Chondrocyte (in vitro differentiated cells): ENCODE measurements at places on chromosomes 4 and X. TPM values are rescaled to one million over a fixed set of nuclear protein-coding genes. Genes with fewer than 3 reads are reported as not detected.

PPP2R2C gene
- total RNA-seq, result 0.10 to 0.94 TPM (median 0.13 TPM) in 3 replicates

DNA sequence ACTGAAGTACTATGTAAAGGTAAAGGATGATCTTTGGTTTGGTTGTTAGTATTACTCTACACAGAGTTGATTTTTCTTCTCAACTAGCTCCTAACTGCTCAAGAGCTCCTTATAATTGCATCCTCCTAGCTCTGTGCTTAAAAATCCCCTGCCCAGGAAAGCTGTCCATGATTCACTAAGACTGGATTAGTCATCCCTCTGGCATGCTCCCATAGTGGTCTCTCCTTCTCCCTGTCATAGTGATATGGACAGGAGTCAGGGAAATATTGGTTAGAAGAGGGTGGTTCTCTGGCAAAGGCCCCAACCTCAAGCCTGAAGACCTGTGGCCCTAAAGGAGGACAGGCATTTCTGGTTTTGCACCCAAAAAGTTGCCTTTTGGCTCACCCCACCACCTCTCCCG is 242.3 kb upstream of the KCNIP4 start:
- peaks cover 4% of the 10 kb centered on the region for H3K4me1 ChIP-seq
- peaks cover 2% of the 10 kb centered on the region for H3K27me3 ChIP-seq
- DNase-seq, result no peak
- no peak overlapping the region for H3K27ac ChIP-seq
- no peaks in the 10 kb centered on the region for H3K36me3 ChIP-seq

DNA sequence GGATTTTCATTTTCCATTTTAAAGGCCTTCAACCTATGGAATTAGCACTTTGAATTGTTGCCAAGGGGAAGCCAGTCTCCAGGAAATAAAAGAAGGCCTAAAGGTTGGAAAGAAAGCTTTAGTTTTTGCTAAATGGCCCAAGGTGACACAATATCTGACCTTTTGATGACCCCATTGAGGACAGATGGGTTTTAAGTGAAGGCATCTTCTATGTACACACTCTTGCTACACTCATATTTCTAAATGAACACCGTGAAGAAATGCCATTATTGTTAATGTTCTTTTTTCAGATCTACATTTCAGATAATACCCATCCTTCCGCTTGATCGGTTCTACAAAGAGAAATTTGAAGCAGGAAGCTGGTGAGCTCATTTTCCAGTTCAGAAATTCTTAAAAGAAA is 162.8 kb upstream of the POU3F4 start:
- no peak overlapping the region for H3K27ac ChIP-seq
- DNase-seq, result no peak
- no peaks in the 10 kb centered on the region for H3K36me3 ChIP-seq

DNA sequence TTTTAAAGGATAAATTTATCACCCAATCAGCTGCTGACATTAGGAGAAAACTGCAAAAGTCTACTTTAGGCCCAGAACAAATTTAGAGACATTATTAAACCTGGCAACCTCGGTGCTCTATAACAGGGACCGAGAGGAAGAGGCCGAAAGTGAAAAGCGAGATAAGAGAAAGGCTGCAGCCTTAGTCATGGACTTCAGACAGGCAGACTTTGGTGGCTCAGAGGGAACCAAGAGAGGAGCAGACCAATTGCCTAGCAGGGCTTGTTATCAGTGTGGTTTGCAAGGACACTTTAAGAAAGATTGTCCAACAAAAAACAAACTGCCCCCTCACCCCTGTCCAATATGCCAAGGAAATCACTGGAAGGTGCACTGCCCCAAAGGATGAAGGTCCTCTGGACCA is 12.8 kb upstream of the UGT2B10 start:
- H3K36me3 ChIP-seq, result no peaks in the 10 kb centered on the region
- no peak overlapping the region for H3K27ac ChIP-seq
- H3K4me1 ChIP-seq, result no peaks in the 10 kb centered on the region
- DNase-seq, result no peak

DNA sequence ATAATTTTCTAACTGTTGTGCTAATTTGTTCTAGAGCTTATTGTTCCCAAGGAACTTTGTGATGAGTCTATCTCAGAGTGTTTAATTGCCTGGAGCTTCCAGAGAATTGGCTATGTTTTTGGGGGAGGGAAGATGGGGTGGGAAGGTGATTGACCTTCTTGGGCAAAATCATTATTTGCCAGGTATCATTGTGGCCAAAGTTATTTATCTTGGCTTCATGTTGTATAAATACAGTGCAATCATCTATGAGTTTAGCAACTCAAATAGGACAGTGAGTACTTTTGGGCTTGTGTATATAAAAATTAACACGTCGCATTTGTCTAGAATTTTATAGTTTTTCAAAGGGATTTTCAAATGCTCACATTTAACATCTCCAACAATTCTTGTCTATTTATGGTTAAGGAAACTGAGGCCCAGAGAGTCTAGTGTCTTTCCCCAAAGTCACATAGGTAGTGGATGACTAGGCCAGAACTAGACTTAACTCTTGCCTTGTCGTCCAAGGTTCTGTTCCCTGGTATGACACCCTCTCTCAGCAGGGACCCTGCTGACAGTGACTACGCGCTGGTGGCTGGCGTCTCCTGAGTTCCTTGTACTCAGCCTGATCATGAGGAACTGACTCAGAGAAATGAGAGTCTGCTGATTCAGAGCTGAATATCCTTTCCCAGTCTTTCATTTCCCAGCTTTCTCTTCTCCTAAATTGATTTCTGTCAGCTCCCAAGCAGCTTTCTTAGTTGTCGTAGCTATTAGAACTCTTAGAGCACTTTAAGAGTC is 27.7 kb downstream of the FNIP2 start:
- no peak overlapping the region for H3K4me3 ChIP-seq
- no peaks in the 10 kb centered on the region for H3K36me3 ChIP-seq
- no peaks in the 10 kb centered on the region for H3K27me3 ChIP-seq
